SK-N-SH (cell line): ENCODE measurements at places on chromosomes 2 and 18. TPM values are rescaled to one million over a fixed set of nuclear protein-coding genes. Genes with fewer than 3 reads are reported as not detected.

Gene HRH4
- not detected in 2 replicates for polyA plus RNA-seq

Gene SYT4
- polyA plus RNA-seq = 0.44 and 1.3 TPM in 2 replicates

Gene LYG2
- not detected in 2 replicates for polyA plus RNA-seq

DNA sequence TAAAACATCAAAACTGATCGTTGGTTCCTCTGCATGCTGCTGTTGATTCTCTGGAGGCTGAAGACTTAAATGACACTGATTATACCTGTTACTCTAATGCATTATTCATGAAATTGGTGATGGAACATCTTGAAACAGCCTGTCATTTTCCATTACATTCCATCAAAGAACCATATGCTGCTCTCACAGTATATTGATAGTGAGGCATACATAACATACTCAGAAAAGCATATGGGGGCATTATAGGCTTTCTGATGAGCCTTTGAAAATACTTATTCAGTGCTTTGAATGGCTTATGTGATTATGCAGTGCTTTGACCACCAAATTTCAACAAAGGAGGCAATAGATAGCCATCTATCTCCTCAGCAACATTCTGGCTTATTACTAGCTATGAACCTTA, 392.1 kb downstream of the CDH19 start:
- DNase-seq = no peak
- H3K36me3 ChIP-seq = no peaks in the 10 kb centered on the region
- no peak overlapping the region for H3K4me3 ChIP-seq
- H3K4me1 ChIP-seq = no peaks in the 10 kb centered on the region

DNA sequence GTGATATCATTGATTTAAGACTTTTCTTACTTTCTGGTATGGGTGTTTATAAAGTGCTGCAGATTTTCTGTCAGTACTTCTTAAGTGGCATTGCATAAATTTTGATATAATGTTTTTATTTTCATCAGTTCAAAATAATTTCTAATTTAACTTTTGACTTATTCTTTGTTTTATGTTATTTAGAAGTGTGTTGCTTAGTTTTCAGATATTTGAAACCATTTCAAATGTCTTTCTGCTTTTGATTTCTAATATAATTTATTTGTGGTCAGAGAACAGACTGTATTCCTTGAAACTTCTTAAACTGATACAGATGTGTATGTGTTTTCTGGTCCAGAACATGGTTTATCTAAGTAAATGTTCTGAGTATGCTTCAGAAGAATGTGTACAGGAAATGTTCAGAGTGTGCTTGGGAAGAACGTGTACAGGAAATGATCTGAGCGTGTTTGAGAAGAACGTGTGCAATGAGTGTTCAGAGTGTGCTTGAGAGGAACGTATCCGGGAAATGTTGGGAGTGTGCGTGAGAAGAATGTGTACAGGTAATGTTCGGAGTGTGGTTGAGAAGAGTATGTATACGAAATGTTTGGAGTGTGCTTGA, 265.7 kb upstream of the HS6ST1 start:
- no peaks in the 10 kb centered on the region for H3K4me1 ChIP-seq
- no peak overlapping the region for H3K27ac ChIP-seq
- DNase-seq = no peak
- H3K27me3 ChIP-seq = no peaks in the 10 kb centered on the region
- no peaks in the 10 kb centered on the region for H3K36me3 ChIP-seq
- no peak overlapping the region for H3K4me3 ChIP-seq
